ENCODE measurements at places on chromosomes 16 and 17.

GRCh38 chr17:8991514-8992285 is 26.2 kb upstream of the PIK3R5 start:
- peak; percentile 70 for DNase-seq

DNA sequence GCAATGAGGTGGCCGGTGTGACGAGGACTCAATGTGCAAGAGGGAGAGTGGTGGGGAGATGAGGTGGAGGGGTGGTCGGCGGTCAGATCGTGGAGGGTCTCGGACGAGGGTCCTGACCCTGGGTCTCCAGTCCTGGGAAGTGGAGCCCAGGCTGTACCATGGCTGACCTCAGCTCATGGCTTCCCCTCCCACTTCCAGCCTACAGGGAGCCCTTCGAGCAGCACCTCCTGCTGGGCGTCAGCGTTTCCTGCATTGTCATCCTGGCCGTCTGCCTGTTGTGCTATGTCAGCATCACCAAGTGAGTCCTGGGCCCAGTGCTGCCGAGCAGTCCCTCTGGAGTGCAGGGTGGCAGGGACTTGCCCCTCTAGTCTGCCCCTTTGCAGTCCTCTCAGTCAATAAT is 41.8 kb downstream of the IL4R start:
- DNase-seq = no peak

- DNase-seq = no peak
These were observed 1.9 kb downstream of the NECAB2 start for GRCh38 chr16:83969771-83970429.

GRCh38 chr16:69013991-69014390 is 91.5 kb upstream of the HAS3 start:
- no peak for DNase-seq

- DNase-seq = no peak
These were observed 7.6 kb upstream of the PHKG2 start for GRCh38 chr16:30740364-30741251.

- no peak for DNase-seq
These were observed 22.4 kb downstream of the ANKRD40 start for GRCh38 chr17:50685334-50685665.

GRCh38 chr17:80453998-80454556 is 22.3 kb downstream of the NPTX1 start:
- DNase-seq = no peak

GRCh38 chr17:66966704-66967418 is 2.4 kb downstream of the CACNG4 start:
- no peak for DNase-seq

DNA sequence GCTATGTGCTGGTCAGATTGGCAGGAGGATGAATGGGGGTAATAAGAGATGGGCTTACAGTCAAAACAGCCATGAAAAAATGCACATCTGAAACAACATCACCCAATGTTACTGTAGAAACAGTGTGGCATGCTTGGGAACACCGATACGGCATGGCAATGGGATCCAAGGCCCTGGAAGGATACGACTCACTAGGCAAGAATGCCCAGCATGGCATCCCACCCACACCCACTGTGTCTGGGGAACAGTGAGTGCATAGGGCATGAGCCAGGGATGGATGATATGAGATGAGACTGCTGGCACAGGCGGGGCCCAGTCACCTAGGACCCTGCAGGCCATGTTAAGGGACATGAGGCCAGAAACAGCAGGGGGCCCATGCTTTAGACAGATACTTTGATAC is 11.5 kb downstream of the TRIM25 start:
- DNase-seq = no peak

DNA sequence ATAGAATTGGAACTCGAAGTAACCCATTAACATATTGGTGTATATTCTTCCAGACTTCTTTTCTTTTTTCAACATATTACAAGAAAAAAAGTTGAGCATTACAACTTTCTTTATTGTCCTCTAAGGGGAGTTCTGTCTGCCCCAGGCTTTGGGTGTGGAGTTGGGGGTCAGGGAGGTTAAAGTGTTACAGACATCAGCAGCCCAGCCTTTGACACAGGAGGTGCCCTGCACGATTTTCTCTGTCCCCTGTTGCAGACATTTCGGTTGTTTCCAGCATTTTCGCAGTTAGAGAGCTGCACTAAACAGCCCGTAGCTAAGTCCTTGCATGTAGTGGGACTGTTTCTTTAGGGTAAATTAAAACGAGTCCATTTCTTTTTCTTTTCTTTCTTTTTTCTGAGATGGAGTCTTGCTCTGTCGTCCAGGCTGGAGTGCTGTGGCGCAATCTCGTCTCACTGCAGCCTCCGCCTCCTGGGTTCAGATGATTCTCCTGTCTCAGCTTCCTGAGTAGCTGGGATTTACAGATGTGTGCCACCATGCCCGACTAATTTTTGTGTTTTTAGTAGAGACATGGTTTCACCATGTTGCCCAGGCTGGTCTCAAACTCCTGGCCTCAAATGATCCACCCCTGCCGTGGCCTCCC is 13.4 kb upstream of the ADCY7 start:
- no peak for DNase-seq

DNA sequence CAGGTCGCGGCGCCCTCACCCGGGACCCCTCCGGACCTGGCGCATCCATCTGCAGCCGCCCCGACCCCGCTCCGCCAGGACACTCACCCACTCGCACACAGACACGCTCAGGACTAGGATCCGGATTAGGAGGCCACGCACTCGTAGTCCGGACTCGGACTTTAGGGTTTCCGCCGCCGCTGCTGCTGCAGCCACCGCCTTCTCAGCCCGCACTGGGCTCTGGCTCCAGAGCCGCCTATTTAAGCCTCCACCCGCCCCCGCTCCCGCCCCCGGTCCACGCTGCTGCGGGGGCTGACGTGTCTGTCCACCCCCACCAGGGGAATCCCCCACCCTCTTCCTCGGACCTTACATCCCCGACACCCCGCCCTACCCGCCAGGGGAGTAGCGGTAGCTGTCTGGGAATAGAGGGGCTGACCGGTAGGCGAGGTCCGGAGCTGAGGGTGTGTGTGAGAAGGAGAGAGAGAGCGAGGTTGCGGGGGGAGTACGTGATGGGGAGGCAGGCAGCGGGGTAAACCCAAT is at the start of gene RRAD:
RRAD (minus strand) TSS at position 214 of the 519 bp plus-strand sequence. CDS start 356 bp downstream, outside the sequence.
- DNase-seq = no peak

- DNase-seq = peak; percentile 92
These were observed 7.4 kb downstream of the KDM6B start for GRCh38 chr17:7841396-7841914.

GRCh38 chr17:38590988-38591758 is 14.6 kb downstream of the SRCIN1 start:
- DNase-seq = no peak

GRCh38 chr16:77212741-77213541 is 13.7 kb downstream of the SYCE1L start:
- peak; percentile 69 for DNase-seq

- DNase-seq = no peak
These were observed 151.7 kb downstream of the PRKCB start for GRCh38 chr16:23987443-23987842.

- no peak for DNase-seq
These were observed 3.0 kb downstream of the RCVRN start for GRCh38 chr17:9902120-9902519.

- DNase-seq = peak; percentile 73
These were observed 10.3 kb downstream of the HIC1 start for GRCh38 chr17:2064980-2065785.

DNA sequence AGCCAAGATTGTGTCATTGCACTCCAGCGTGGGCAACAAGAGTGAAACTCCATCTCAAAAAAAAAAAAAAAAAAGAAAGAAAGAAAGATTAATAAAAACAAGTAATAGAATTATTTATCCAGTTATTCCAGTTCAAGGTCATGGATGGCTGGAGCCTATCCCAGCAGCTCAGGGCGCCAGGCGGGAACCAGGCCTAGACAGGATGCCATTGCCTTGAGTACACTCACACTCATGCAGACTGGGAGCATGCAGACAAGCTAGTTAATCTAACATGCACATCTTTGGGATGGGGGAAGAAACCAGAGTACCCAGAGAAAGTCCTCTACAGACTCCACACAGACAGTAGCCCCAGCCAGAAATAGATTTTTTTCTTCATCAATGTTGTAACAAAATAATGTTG is 17.9 kb downstream of the PDP2 start:
- no peak for DNase-seq

DNA sequence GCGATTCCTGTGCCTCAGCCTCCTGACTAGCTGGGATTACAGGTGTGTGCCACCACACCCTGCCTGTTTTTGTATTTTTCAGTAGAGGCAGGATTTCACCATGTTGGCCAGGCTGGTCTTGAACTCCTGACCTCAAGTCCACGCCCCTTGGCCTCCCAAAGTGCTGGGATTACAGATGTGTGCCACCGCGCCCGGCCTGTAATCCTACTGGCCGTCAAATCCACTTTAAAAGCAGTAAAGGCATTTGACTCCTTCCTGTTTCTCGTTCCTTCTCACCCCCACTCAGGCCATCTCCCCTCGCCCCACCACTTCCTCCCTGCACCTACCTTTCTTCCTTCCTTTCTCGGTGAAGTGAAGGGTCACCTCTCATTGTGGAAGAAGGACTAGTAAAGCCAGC is 69.4 kb upstream of the CREBBP start:
- DNase-seq = no peak

- no peak for DNase-seq
These were observed 54.1 kb downstream of the TOX3 start for GRCh38 chr16:52492789-52493357.

- DNase-seq = no peak
These were observed 66.6 kb downstream of the SIAH1 start for GRCh38 chr16:48318630-48319029.

DNA sequence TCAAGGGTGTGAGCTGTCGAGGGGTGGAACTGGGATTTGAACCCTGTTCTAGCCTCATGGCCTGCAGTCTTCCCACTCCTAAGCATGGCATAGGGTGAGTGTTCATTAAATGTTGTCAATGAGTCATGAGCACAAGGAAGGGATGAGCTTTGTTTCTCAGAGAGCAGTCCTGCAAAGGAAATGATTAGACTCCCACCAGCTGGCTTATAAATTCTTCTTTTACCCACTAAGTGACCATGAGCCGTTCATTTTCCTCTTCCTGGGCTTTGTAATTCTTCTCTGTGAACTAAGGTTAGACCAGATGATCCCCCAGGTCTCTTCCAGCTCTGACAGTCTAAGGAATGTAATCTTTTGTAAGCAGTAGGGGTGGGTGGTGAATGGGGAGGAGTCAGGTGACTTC is 47.9 kb upstream of the HNF1B start:
- no peak for DNase-seq

DNA sequence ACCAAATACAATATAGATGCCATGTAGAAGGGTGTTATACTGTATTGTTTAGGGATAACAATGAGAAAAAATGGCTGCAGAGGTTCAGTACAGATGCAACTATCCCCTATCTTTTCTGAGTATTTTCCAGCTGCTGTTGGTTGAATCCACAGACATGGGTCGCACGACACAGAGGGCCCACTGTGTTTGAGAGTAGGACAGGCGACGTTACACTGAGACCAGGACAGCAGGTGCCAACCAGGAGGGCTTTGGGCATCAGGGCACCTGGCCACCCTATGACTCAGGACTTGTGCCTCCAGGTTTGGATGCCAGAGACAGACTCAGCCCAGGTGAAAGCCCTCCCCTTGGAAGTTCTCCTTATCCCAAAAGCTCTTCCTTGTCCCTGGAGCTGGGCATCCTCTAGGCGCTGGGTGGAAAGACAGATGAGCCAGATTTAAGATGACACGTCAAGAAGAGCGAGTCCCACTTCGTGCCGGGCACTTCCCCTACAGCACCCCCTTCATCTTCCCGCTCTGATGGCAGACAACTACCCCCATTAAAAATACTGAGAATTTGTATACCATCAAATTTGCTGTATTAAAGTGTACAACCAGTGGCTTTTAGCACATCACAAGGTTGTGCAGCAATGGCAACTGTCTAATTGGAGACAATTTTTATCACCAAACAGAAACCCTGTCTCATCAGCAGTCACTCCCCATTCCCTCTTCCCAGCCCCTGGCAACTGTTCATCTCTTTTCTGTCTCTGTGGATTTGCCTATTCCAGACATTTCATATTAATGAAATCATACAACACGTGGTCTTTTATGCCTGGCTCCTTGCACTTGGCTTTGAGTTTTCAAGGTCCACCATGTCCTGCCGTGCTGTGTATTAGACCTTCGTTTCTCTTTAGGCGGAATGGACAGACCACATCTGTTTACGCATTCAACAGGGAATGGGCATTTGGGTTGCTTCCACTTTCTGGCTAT is 30.6 kb downstream of the TNFRSF13B start:
- DNase-seq = no peak

DNA sequence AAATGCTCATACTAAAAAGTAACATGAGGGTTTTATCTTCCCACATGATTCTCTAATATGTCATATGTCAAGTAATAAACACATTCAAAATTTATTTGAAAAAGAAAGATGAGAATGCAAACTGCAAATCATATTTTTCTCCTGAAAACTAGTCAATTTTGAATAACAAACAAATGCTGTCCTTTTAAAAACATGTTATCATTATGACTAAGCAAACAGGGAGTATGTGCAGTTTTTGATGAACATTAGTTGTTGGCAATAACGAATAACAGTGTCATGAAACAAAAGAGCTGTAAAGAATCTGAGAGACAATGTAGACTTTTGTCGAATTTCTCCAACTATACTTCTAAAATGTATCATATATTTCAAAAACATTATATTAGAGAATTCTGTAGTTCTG is 34.8 kb downstream of the RPGRIP1L start:
- DNase-seq = no peak

DNA sequence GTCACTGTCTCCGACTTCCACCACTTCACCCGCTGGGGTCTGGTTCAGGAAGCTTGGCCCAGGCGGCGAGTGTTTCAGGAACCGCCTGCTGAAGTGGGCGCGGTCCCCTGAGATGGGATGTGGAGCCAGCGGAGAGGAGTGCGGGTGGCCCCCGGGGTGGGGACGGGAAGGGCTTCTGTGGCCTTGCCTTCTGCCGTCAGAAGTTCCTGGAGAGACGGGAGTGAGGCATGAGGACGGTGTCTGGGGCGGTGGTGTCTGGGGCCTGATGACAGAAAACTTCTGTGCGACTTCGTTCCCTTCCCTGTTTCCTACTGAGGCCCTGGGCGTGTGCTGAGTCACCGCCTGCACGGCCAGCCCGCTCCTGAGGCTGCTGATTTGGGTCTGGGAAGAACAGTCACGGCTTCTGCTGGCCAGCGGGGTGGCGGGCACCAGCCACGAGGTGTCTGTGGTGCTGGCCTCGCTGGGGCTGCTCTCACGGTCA is 12.3 kb upstream of the NLRC3 start:
- no peak for DNase-seq

GRCh38 chr16:5205361-5206040 is 107.9 kb upstream of the EEF2KMT start:
- DNase-seq = no peak

GRCh38 chr17:27488231-27488630 is 32.0 kb downstream of the KSR1 start:
- DNase-seq = no peak

- DNase-seq = no peak
These were observed 10.6 kb upstream of the MEFV start for GRCh38 chr16:3266873-3267537.

DNA sequence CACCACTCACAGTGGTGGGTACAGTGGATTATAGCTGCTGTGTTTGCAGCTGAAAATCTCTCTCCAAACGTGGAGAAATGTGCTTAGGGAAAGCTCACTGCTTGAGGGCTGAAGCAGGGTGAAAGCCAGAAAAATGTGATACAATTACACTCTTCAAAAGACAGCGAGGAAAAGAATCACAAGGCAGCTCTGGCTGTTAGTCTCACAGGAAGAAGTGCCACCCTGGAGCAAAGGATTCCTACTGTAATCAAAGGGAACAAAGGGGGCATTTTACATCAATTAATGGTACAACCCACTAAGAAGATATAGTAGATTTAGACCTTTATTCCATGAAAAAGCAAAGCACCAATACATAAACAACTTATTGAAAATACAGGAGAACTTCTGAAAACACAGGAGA is 48.1 kb upstream of the IRX5 start:
- no peak for DNase-seq

GRCh38 chr16:54115558-54115957 is 171.0 kb downstream of the IRX3 start:
- DNase-seq = no peak

Data from stimulated activated CD4-positive, alpha-beta T cell treated with anti-CD3 and anti-CD28 coated beads, Interleukin-4, amount 100 ng/mL, for 48 hours (primary cell).